Left cardiac atrium (tissue), 4 donors: ENCODE measurements at places on chromosomes 11 and 22. TPM values are rescaled to one million over a fixed set of nuclear protein-coding genes. Genes with fewer than 3 reads are reported as not detected.

The CBY1 gene
- 39.1 TPM for total RNA-seq

The LRRC56 gene
- 0.68 TPM for total RNA-seq

The ARSA gene
- 27.0 TPM for total RNA-seq

The OVOL1 gene
- not detected for total RNA-seq

The APOBEC3B gene
- 1.5 TPM for total RNA-seq

The GRM5 gene
- total RNA-seq = 0.03 TPM

The MMP12 gene
- not detected for total RNA-seq

The MRPL40 gene
- total RNA-seq = 32.2 TPM

The PDXP gene
- 17.5 TPM for total RNA-seq

The DEUP1 gene
- not detected for total RNA-seq

The IGSF9B gene
- 40.0 TPM for total RNA-seq

The OR51S1 gene
- not detected for total RNA-seq

The DLG2 gene
- total RNA-seq = 7.4 TPM

The PAMR1 gene
- total RNA-seq = 23.4 TPM

The PTDSS2 gene
- 26.5 TPM for total RNA-seq

The TRIM68 gene
- total RNA-seq = 10.3 TPM

The HSPB2 gene
- 37.3 TPM for total RNA-seq

The GTSE1 gene
- 0.24 TPM for total RNA-seq

The C1QTNF5 gene
- total RNA-seq = 39.9 TPM

The RBMXL2 gene
- not detected for total RNA-seq

The CASTOR1 gene
- 9.4 TPM for total RNA-seq

The SLC25A22 gene
- 6.5 TPM for total RNA-seq

The DTX4 gene
- total RNA-seq = 3.6 TPM

The MAPK8IP2 gene
- 0.42 TPM for total RNA-seq

The SNX32 gene
- not detected for total RNA-seq

The OR5T3 gene
- not detected for total RNA-seq

The FOSL1 gene
- total RNA-seq = 1.3 TPM

The ZNF70 gene
- 5.6 TPM for total RNA-seq

The OR52E8 gene
- not detected for total RNA-seq
